ENCODE measurements at places on chromosomes 4 and X.

DNA sequence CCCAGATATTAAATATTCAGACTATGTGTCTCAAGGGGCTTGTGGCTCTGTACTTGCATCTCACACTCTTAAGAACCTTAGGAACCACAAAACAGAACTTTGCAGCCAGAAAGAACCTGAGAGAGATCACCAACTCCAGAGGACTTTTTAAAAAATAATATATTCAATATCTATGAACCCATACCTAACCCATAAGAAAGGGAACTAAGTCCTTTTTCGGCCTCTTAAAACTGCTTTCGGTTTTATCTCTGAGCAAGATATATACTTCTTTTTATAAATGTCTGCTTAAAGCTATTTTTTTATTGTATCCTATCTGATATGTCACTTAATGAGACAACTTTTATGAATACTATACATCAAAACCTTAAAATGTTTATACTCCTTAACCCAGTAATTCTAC is 10.9 kb downstream of the SMARCA1 start:
- no peak for DNase-seq

DNA sequence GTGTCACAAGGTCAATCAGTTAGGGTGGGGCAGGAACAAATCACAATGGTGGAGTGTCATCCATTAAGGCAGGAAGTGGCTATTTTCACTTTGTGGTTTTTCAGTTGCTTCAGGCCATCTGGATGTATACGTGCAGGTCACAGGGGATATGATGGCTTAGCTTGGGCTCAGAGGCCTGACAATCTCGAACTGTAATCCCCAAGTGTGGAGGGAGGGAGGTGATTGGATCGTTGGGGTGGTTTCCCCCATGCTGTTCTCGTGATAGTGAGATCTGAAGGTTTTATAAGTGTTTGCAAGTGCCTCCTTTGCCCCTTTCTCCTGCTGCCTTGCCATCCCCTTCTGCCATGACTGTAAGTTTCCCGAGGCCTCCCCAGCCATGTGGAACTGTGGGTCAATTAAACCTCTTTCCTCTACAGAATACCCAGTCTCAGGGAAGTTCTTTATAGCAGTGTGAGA is 36.7 kb upstream of the STS start:
- no peak for DNase-seq

GRCh38 chr4:184588893-184589292 is 60.4 kb downstream of the CASP3 start:
- no peak for DNase-seq

GRCh38 chr4:95304898-95305297 is 243.9 kb downstream of the UNC5C start:
- DNase-seq: no peak

GRCh38 chrX:153901753-153902140 is 2.7 kb upstream of the AVPR2 start:
- no peak for DNase-seq

DNA sequence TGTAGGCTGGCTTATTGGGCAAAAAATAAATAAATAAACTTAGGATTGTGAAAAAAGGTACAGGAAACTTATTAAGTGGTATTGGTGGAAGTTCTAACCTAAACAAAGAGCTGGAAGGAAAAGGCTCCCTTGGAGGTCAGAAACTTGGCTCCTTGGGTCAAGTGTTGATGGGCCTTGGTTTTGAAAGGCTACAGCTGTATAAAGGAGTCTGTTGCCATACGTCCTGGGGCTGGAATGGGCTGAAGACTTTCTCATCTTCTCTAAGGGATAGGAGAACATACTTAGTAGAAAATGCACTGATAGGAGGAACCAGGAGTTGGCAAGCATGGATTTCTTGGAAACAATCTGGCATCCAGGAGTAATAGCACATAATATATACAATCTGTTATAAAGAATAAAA is 56.6 kb downstream of the PDLIM5 start:
- no peak for DNase-seq

- no peak for DNase-seq
These were observed 223.7 kb upstream of the DIPK2B start for GRCh38 chrX:45424326-45424725.

GRCh38 chr4:1464581-1465171 is 58.4 kb upstream of the NKX1-1 start:
- no peak for DNase-seq

Measured in stimulated activated CD8-positive, alpha-beta memory T cell treated with anti-CD3 and anti-CD28 coated beads, Interleukin-12 subunit alpha, Interleukin-12 subunit beta, amount 100 ng/mL, for 1 hour (primary cell).